ENCODE measurements at places on chromosomes 1 and 21. TPM values are rescaled to one million over a fixed set of nuclear protein-coding genes. Genes with fewer than 3 reads are reported as not detected.

Gene LAMB3
- 89.2 TPM for total RNA-seq

DNA sequence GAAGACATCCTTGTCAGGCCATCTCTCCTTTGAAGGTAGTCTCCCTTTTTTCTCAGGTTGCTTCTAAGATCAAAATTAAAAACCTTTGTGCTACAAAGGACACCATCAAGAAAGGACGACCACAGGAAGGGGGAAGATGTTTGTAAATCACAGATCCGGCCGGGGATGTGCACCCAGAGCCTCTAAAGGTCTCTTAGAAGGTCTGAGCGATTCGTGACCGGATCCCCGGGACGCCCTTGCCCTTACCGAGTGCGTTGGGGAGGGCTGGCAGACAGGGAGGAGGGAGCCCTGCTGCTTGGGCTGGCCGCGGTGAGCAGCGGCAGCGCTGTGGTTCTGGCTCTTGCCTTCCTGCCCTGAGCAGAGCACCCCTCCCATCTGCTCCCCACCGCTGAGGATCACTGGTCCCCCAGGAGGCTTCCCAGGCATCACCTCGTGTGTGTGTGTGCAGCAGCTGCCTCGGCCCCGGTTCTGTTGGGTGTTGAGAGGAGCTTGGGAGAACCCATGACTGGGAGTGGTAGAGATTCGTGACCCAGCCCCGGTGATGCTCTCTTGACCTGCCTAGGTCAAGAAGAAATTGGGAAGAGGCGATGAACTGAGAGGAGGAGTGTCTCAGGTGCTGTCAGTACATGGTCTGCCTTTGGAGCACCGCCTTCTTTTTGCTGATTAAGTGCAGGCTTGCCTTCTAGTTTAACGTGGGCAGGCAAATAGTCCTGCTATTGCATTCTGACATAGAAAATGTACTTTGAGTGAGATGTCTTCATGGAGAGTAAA is 34.5 kb downstream of the AGPAT3 start:
- no peaks in the 10 kb centered on the region for H3K27me3 ChIP-seq
- peaks cover 14% of the 10 kb centered on the region for H3K36me3 ChIP-seq
- no peak overlapping the region for H3K27ac ChIP-seq
- H3K4me1 ChIP-seq, result peaks cover 21% of the 10 kb centered on the region
- H3K4me3 ChIP-seq, result no peak overlapping the region

- no peaks in the 10 kb centered on the region for H3K27me3 ChIP-seq
- no peak overlapping the region for H3K27ac ChIP-seq
- DNase-seq, result no peak
- no peaks in the 10 kb centered on the region for H3K36me3 ChIP-seq
Observed at GRCh38 chr1:117802531-117803257, 126.7 kb downstream of the GDAP2 start.

Gene NPHS2
- not detected for total RNA-seq

GRCh38 chr1:66246351-66247269 is 287.3 kb upstream of the SGIP1 start:
- H3K27me3 ChIP-seq, result no peaks in the 10 kb centered on the region
- H3K27ac ChIP-seq, result no peak overlapping the region
- no peaks in the 10 kb centered on the region for H3K36me3 ChIP-seq
- no peaks in the 10 kb centered on the region for H3K4me1 ChIP-seq
- no peak overlapping the region for H3K4me3 ChIP-seq

- H3K27ac ChIP-seq, result no peak overlapping the region
- DNase-seq, result no peak
- no peak overlapping the region for H3K4me3 ChIP-seq
- no peaks in the 10 kb centered on the region for H3K27me3 ChIP-seq
- no peaks in the 10 kb centered on the region for H3K36me3 ChIP-seq
Observed at GRCh38 chr1:118485757-118486156, 300.7 kb upstream of the SPAG17 start.

- no peak overlapping the region for H3K4me3 ChIP-seq
- DNase-seq, result no peak
- no peaks in the 10 kb centered on the region for H3K36me3 ChIP-seq
- peaks cover 68% of the 10 kb centered on the region for H3K4me1 ChIP-seq
- no peak overlapping the region for H3K27ac ChIP-seq
Observed at GRCh38 chr1:93668121-93668520, 13.5 kb downstream of the BCAR3 start.

- no peaks in the 10 kb centered on the region for H3K27me3 ChIP-seq
- H3K27ac ChIP-seq, result peak overlapping the region; percentile 86
- peaks cover 7% of the 10 kb centered on the region for H3K36me3 ChIP-seq
- H3K4me1 ChIP-seq, result peaks cover 20% of the 10 kb centered on the region
- H3K4me3 ChIP-seq, result peak overlapping the region; percentile 97
Observed at GRCh38 chr1:179228783-179229213, 679 bp downstream of the ABL2 start.

Gene PARS2
- 1.0 TPM for total RNA-seq

Measured in upper lobe of left lung (tissue), 6 donors.